H1 (cell line): ENCODE measurements at places on chromosomes 3 and 15. TPM values are rescaled to one million over a fixed set of nuclear protein-coding genes. Genes with fewer than 3 reads are reported as not detected.

The TM6SF1 gene
- polyA plus RNA-seq: 0.74 and 0.86 TPM in 2 replicates

The XIRP1 gene
- not detected in 2 replicates for polyA plus RNA-seq

The ZNF592 gene
- polyA plus RNA-seq: 14.2 and 15.9 TPM in 2 replicates

The GRK7 gene
- not detected in 2 replicates for polyA plus RNA-seq

The NUP210 gene
- 51.0 and 55.0 TPM in 2 replicates for polyA plus RNA-seq

The GHSR gene
- not detected in 2 replicates for polyA plus RNA-seq

The MOBP gene
- polyA plus RNA-seq: 0.06 and 0.24 TPM in 2 replicates

The RETNLB gene
- not detected in 2 replicates for polyA plus RNA-seq

The PLCH1 gene
- polyA plus RNA-seq: 5.0 and 5.8 TPM in 2 replicates

The C3orf49 gene
- not detected in 2 replicates for polyA plus RNA-seq

The KNL1 gene
- 2.7 and 4.4 TPM in 2 replicates for polyA plus RNA-seq

The OR5K2 gene
- polyA plus RNA-seq: not detected in 2 replicates

The GDPGP1 gene
- 1.8 and 3.0 TPM in 2 replicates for polyA plus RNA-seq

The AADACL2 gene
- not detected in 2 replicates for polyA plus RNA-seq

The LAMB2 gene
- polyA plus RNA-seq: 153 and 224 TPM in 2 replicates

The KNG1 gene
- 0.05 TPM in 1 of 2 replicates, not detected in the other for polyA plus RNA-seq

The PODXL2 gene
- 27.6 and 32.3 TPM in 2 replicates for polyA plus RNA-seq

The GOLGA6L7 gene
- not detected in 2 replicates for polyA plus RNA-seq

The GREM1 gene
- polyA plus RNA-seq: 0.12 and 0.33 TPM in 2 replicates

The TRAT1 gene
- polyA plus RNA-seq: not detected in 2 replicates

The XRN1 gene
- polyA plus RNA-seq: 1.7 and 1.9 TPM in 2 replicates

The ABHD17C gene
- 16.3 and 20.2 TPM in 2 replicates for polyA plus RNA-seq

The SLC22A14 gene
- polyA plus RNA-seq: 0.03 and 0.05 TPM in 2 replicates

The TMEM40 gene
- polyA plus RNA-seq: 0.11 and 0.18 TPM in 2 replicates

The THUMPD3 gene
- 16.4 and 26.7 TPM in 2 replicates for polyA plus RNA-seq

The SLC24A1 gene
- 4.9 and 7.5 TPM in 2 replicates for polyA plus RNA-seq

The ROPN1 gene
- 0.03 and 0.06 TPM in 2 replicates for polyA plus RNA-seq

The AADAC gene
- not detected in 2 replicates for polyA plus RNA-seq

The FSTL1 gene
- 158 and 168 TPM in 2 replicates for polyA plus RNA-seq

The INO80 gene
- 4.3 and 7.2 TPM in 2 replicates for polyA plus RNA-seq

The FOXB1 gene
- 0.92 and 2.7 TPM in 2 replicates for polyA plus RNA-seq

The SLC51B gene
- not detected in 2 replicates for polyA plus RNA-seq

The CSPG5 gene
- polyA plus RNA-seq: 2.1 and 2.7 TPM in 2 replicates

The OXNAD1 gene
- polyA plus RNA-seq: 14.6 and 14.9 TPM in 2 replicates

The LYZL4 gene
- not detected in 2 replicates for polyA plus RNA-seq
